ENCODE measurements at places on chromosomes 7 and 10.

GRCh38 chr7:8277394-8277982 is 15.5 kb upstream of the ICA1 start:
- no peak for DNase-seq

- no peak for DNase-seq
Measured at GRCh38 chr10:47206449-47207280, 93.3 kb upstream of the GDF10 start.

GRCh38 chr10:76451911-76452310 is 1020.5 kb downstream of the LRMDA start:
- no peak for DNase-seq

DNA sequence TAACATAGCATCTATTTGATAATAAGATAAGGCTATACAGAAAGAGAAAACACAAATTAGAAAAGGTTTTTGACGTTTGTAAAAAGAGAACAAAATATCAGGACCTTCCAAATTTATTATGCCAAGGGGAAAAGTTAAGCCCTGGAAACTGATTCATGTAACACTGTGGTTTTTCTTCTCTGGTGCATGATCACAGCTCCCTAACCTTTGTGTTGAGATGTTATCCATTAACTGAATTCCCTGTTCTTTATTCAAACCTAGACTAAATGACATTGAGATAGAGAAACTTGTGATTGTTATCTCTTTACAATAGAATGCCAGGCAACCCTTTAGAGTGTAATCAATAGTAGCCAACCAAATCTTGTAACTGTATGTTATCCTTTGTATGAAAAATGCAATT is 141.5 kb upstream of the NRG3 start:
- no peak for DNase-seq

DNA sequence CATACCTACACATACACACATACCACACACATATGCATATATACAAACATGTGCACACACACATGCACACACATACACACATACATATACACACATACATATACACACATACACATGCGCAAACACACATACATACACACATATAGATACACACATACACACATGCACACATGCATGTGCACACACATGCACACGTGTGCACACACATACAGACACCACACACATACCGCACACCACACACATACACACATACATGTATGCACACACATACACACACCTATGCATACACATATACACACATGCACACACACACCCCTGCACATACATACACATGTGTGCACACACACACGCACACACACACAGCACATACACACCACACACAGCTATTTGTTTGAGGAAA is 236.5 kb downstream of the WDR11 start:
- no peak for DNase-seq

DNA sequence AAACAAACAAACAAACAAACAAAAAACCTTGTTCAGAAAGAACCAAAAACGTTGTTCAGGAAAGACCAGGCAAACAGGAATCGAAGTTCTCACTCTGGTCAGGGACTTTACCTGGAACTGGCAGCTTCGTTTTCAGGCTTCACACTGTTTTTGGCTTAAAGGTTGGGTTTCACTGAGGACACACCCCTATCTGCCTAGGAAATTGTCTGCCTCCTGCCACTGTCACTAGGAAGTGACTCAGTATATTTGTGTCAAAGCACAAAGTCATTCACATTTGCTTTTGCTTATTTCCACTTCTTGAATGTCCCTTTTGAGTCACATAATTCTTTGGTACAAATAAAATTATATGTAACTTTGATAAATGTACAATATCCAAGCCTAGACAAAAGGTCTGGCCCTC is 37.9 kb downstream of the PNLIPRP3 start:
- DNase-seq, result no peak

DNA sequence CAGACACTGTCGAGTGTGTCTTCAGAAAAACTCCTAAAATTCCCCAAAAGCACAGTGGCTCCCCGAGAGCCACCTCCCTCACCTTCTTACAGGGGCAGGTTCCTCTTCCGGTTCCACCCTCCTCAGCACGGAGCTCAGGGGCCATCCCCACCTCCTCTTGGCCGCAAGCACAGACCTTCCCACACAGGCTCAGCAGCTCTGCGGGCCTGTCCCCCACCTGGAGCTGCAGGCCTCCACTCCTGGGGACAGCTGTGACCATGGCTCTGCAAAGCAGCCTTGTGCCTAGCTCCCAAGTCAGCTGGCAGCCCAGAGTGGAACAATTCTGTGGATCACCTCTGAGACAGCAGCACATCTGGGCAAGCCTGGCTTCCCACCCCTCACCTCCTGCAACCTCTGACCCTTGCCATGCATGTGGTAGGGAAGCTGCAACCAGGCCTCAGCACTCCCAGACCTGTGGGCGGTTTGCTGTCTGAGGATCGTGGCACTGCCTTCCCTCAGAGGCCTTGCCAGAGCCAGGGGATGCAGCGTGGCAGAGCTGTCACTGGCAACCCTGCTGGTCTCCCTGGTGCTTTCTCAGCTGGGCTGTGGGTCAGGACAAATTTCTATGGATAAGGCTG is 79.7 kb downstream of the ALOX5 start:
- DNase-seq, result no peak

DNA sequence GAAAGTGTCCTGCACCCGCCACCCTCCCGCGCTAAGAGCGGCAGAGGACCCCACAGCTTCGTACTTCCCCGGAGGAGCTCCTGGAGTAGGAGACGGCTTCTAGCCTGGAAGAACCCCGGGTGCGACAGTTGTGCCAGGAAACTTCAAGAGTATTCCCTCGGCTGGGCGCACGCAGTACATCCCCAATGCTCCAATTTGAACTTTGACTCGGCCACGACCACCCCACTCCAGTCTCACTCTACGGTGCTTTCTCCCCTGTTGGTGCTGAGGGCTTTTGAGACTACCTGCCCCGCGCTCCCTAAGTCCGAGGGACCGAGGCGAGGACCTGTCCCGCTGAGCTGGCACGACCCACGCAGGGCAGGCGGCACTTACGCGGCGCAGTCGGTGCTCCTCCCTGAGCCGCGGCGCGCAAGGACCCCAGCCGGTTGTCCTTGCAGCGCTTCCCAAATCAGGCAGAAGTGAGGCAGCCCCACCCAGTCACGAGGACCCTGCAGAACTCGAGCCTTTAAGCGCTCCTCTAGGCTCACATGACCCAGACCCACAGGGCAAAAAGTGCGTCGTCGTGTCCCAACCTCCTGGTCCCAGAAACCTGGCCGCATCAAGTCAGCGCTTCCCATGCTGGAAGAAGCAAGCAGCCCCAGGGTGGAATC is at the start of gene CPVL:
Gene CPVL, minus strand, starts transcription at position 481 of the 650 bp plus-strand sequence. CDS start 25,476 bp downstream, outside the sequence.
- DNase-seq, result no peak

- DNase-seq, result no peak
Measured at GRCh38 chr7:7687800-7688199, 30.6 kb downstream of the RPA3 start.

- no peak for DNase-seq
Measured at GRCh38 chr10:20922451-20922850, 25.3 kb upstream of the NEBL start.

- no peak for DNase-seq
Measured at GRCh38 chr7:131166066-131166465, 161.6 kb upstream of the MKLN1 start.

- no peak for DNase-seq
Measured at GRCh38 chr10:8726779-8727084, 672.2 kb downstream of the GATA3 start.

DNA sequence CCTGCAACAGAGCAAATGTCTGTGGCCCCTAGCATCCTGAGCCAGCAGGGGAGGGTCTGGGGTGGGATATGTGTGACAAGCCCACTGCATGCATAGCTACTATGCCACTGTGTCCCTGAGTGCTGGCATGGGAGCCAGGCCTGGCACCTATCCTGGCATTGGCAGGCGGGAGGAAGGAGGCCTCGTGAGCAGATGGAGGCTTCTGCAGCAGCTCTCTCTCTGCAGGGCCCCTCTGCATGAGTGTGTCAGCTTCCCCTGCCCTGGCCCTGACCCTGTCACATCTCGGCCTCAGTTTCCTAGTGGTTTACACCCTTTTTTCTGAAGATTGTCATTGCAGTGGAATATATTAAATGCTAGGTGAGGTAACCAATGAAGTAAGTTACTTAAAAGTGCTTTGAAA is 13.1 kb upstream of the IMPDH1 start:
- DNase-seq, result no peak

DNA sequence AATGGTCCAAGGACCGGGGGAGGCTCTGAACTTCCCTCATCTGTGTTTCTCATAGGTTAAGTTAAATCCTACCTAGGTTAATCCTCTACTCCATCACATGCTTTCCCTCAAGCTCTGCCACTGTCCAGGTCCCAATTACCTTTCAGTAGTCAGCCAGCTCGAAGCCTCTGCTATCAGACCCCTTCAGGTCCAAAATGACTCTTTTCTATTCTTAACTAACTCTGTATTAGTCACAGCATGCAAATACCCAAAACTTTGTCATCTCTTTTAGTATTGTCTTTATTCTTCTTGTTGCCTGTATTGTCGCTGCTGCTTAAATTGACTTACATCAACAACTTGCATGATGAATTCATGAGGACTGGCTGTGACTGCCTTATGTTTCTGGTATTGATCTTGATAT is 15.3 kb downstream of the PPP1R17 start:
- no peak for DNase-seq

GRCh38 chr10:23870651-23871610 is 338.0 kb upstream of the KIAA1217 start:
- DNase-seq, result no peak
